ENCODE measurements at places on chromosomes 1 and 21.

DNA sequence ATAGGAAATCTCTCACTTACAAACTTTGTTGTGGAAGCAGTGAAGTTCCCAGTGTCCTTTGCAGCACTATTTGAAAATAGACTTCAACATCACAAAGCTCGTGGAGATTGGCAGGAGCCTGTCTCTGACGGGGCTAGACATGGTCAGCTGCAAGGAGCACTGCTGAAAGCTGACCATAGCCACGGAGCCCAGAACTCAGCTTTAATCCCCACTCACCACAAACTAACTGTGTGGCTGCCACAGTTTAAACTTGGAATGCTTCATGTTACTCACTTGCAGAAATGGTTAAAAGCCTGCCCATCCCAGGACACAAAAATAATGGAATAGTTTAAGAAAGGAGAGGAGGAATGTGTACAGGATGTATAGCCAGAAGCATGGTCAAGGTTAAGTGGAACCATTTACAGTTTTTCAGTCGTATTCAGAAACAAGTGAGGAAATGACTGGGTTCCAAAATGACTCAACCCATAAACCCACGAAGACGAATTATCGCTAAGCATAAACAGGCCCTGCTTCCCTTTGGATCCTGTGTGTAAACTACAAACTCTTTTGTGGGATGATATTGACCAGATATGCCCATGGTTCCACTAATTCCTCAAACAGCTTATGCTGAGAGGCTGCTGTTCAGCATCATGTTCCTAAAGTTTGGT is 18.2 kb downstream of the DNALI1 start:
- DNase-seq = no peak

DNA sequence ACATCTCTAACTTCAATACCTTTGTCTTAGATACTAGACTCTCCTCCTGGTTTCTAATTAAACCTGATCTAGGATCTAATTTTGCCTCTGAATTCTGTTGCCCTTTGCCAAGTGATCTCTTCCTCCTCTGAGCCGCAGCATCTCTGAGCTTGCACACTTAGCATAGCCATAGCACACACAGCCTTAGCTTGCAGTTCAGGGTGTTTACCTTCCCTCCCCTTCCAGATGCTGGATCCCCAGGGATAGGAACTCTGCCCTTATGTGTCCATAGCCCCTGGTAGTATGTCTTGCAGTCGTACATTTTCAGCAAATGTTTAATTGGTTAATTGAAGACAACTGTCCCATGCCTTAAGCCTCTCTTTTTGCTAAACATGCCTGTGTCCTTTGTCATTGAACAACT is 30.3 kb downstream of the SELL start:
- no peak for DNase-seq

DNA sequence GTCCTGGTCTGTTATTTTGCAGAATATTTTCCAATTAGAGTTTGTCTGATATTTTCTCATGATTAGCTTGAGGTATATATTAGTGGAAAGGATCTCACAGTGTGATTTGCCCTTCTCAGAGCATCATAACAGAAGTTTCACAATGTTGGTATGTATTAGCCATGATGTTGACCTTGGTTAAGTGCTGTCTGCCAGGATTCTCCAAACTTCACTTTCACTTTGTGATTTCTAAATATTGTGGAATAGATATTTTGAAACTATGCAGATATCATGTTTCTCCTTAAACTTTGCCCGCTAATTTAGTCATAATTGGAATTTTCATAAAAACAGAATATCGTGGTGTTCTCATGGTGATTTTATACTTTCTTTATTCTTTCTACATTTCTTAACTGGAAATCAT is 98.0 kb upstream of the DEPDC1 start:
- DNase-seq = no peak

DNA sequence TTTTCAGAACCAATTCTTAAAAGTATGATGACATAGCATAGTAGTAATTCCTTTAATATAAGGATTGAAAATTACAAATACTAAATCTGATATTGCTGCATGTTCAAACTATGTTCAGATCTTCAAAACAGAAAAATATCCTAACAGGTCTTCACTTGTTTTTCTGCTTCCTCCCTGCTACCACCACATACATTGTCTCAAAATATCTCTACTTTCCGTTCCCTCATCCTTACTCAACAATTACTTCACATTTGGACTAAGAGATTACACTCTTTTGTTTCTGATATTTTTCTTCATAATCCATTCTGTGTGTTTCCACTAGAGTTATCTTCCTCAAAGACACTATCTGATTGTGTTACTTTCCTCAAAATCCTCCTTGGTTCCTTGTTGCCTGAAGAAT is 125.1 kb downstream of the NEK7 start:
- no peak for DNase-seq

Measured in lower lobe of right lung (tissue), 2 donors.